ENCODE measurements at places on chromosomes 11 and 22. TPM values are rescaled to one million over a fixed set of nuclear protein-coding genes. Genes with fewer than 3 reads are reported as not detected.
A peak's percentile ranks its signal among the peaks of the same experiment; 100 is the strongest.

Gene UBASH3B
- 22.0 TPM for total RNA-seq

Gene MRGPRE
- total RNA-seq, result not detected

Gene GAB4
- total RNA-seq, result not detected

Gene GPR152
- total RNA-seq, result not detected

Gene C22orf31
- total RNA-seq, result not detected

Gene POU2AF1
- 1.1 TPM for total RNA-seq

Gene FOLR1
- total RNA-seq, result 65.9 TPM

- H3K27me3 ChIP-seq, result no peaks in the 10 kb centered on the region
- H3K4me1 ChIP-seq, result no peaks in the 10 kb centered on the region
- DNase-seq, result no peak
- H3K27ac ChIP-seq, result no peak overlapping the region
- H3K36me3 ChIP-seq, result no peaks in the 10 kb centered on the region
These were observed 14.6 kb upstream of the CCDC188 start for GRCh38 chr22:20165421-20165820.

- no peaks in the 10 kb centered on the region for H3K36me3 ChIP-seq
- H3K27ac ChIP-seq, result no peak overlapping the region
- no peak for DNase-seq
- 0 out of 2 replicates have a peak, but pooled peaks cover 6% of the 10 kb centered on the region for H3K4me1 ChIP-seq
- H3K27me3 ChIP-seq, result no peaks in the 10 kb centered on the region
- no peak overlapping the region for H3K4me3 ChIP-seq
These were observed 4.7 kb upstream of the PCF11 start for GRCh38 chr11:83152264-83152663.

DNA sequence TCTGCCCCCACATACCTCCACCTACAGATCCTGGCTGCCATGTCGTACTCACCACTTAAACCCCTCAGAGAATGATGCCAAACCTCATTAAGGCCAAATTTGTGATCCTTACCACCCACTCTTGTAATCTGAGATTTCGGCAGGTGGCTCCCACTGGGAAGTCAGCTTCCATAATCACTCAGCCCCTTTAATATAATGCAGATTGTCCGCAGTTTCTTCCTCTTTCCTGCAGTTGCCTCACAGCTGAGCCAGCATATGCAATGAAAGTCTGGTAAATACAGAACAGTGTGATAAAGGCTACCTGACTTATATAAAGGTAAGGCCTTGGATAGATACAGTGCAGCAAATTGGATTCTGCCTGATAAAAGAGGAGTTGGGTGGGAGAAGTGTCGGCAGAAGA lies 515.2 kb upstream of the TENM4 start:
- no peak overlapping the region for H3K4me3 ChIP-seq
- H3K36me3 ChIP-seq, result no peaks in the 10 kb centered on the region
- no peaks in the 10 kb centered on the region for H3K4me1 ChIP-seq
- no peak overlapping the region for H3K27ac ChIP-seq

- DNase-seq, result peak; percentile 88
- no peaks in the 10 kb centered on the region for H3K27me3 ChIP-seq
- H3K4me3 ChIP-seq, result peak overlapping the region; percentile 88
- peak overlapping the region; percentile 97 for H3K27ac ChIP-seq
These were observed 1.1 kb upstream of the ATG16L2 start for GRCh38 chr11:72812967-72813739.

DNA sequence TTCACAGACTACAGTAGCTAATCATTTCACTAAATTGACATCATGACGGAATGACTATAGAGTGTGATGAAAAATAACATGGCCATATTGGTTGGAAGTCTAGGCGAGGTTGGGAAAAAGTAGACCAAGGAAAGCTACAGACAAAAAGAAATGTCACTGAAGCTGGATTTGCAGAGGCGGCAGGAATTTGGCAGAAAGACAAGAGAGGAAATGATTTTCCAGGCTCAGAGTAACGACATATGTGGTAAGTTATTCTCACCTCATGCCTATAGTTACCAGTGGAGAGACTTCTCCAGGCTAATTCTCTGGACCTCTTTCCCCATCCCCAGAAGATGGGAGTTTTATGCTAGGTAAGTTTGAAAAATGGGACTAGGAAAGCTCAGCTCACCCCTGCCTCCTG lies 1005.8 kb upstream of the CCDC90B start:
- DNase-seq, result no peak
- H3K4me3 ChIP-seq, result no peak overlapping the region
- H3K27me3 ChIP-seq, result no peaks in the 10 kb centered on the region
- H3K27ac ChIP-seq, result no peak overlapping the region

DNA sequence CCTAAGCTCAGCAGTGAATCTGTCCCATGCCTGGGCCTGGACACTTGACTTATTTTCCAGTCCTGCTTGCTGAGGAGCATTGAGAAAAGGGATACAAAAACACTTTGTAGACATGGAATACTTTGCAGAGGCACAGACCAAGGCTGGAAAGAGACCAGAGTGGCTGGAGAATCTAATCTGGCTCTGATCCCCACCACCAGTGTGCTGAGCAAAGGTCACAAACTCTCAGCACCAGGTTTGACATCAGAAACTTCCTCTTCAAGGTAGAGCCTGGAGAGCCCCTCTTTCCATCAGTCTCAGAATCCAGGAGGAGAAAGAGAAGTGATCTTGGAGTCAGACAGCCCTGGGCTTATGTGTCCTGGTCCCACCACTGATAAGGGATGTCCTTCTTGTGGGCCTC lies 53.5 kb downstream of the ISX start:
- no peaks in the 10 kb centered on the region for H3K36me3 ChIP-seq
- H3K4me3 ChIP-seq, result no peak overlapping the region
- H3K27me3 ChIP-seq, result no peaks in the 10 kb centered on the region
- DNase-seq, result no peak
- H3K27ac ChIP-seq, result no peak overlapping the region
- H3K4me1 ChIP-seq, result no peaks in the 10 kb centered on the region

DNA sequence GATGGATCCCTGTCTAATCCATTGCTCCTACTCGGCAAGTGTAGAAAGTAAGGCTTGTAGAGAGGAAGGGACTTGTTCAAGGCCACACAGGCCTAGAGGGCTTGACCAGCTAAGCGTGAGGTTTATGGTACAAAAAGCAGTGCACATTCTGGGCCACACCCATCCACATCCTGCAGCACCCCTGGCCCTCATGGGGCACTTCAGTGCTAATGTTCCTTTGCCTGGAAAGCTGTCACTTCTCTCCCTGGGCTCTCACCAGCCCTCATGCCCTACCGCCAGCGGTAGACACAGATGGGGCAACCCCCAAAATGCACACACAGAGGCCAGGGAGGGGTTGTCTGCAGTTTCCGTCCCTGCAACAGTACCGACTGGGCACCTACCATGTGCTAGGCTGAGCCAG lies 7.1 kb upstream of the MGAT3 start:
- no peak overlapping the region for H3K4me3 ChIP-seq
- H3K36me3 ChIP-seq, result no peaks in the 10 kb centered on the region
- no peak for DNase-seq
- H3K27ac ChIP-seq, result peak overlapping the region; percentile 36
- H3K4me1 ChIP-seq, result peaks cover 43% of the 10 kb centered on the region

DNA sequence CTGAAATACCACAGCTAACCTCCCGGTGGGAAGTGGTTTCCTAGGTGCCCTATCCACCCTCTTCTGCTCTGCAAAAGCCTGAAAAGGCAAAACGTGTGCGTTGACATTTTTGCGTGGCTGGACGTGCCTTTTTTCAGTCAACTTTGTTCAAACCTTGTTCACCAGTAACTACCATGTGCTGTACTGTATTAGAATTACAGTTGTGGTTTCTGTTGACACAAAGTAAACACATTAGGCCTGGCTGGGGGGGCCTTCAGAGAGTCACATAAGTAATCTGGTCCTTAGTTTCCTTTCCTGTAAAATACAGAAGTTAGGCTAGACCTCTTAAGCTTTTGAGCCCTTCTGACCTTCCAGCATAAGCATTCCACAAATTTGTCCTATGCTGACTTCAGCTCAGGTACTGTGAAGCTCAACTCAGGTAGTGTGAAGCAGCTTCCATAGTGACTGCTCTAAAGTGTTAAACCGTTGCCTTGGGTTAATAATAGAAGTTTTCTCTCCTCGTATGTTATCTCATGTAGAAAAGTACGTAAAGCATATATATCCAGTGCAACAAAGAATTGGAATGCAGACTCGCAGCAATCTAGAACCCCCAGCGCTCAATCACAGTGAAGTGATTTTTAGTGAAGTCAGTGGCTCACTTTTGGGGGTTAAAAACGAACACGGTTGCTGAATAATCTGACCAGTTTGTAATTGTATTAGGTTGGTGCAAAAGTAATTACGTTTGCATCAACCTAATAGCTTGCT lies 1.8 kb downstream of the EWSR1 start:
- H3K4me3 ChIP-seq, result peak overlapping the region; percentile 76
- H3K27me3 ChIP-seq, result no peaks in the 10 kb centered on the region
- DNase-seq, result no peak
- peak overlapping the region; percentile 100 for H3K27ac ChIP-seq

DNA sequence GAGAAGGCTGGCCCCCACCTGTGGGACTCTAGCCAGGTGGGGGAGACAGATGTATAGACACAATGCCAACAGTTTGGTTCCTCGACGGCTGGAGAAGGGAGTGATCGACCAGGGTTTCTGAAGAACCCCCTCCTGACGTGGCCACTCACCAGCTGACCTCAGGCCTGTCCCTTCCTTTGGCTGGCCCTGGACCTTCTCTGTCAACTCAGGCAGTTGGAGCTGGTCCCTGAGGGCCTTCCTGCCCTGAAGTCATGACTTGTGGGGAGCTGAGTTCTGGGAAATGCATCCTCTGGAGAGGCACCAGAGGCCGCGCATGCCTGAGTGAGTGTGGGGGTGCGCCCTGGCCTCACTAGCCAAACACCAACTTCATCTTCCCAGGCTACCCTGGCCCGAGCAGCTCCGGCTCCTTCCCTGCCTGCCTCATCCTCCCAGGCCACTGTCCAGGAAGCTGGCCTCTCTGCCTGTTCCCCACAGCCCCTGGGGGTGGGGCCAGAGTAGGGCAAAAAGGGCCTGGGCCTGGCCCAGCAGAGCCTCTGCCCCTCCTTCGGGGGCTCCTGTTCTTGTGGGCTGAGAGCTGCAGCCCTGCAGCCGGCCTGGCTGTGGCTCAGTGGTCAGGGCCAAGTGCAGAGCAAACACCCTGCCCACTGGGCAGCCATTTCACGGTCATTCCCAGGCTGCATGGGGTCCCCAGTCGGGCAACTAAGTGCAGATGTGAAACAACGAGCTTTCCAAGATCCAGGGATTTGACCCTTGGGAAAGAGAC lies 23.6 kb downstream of the TXN2 start:
- H3K4me3 ChIP-seq, result no peak overlapping the region
- H3K36me3 ChIP-seq, result no peaks in the 10 kb centered on the region
- H3K27me3 ChIP-seq, result no peaks in the 10 kb centered on the region
- no peak for DNase-seq
- H3K27ac ChIP-seq, result peak overlapping the region; percentile 91
- H3K4me1 ChIP-seq, result peaks cover 62% of the 10 kb centered on the region

DNA sequence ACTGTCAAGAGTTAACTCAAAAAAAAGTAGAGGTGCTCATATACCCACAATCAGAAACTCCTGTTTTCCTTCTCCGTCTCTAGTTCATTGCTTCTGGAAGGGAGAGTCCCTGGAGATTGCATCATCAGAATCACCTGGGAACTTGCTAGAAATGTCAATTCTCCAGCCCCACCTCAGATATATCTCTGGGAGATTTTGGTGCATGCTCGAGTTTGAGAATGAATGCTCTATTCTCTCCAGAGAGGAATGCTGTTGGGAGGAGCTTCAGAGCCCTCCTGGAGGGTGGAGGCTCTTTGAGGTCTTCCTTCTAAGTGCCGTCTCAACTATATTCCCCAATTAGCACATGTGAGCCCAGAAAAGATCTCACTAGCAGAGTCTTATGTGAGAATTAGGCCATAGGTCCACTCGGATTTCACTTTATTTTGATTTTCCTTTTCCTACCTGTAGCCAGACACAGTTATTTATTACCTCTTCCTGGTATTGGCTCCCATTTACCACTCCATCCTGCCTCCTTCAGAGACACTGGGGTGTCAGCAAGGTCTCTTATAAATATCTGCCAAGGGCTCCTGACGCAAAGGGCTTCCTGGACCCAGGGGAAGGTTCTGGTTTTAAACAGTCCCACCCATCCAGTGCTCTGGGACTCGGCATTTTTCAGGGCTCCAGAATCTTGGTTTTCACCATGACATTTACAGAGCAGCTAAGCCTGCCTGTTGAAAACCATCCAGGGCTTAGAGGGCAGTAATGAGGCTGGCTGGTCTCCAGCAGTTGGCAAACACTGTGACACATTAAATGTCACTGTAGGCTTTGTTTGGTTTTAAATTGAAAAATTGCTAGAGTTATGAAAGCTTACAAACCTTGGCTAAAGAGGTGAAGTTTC lies 136.2 kb downstream of the CD44 start:
- no peaks in the 10 kb centered on the region for H3K36me3 ChIP-seq
- H3K4me1 ChIP-seq, result no peaks in the 10 kb centered on the region
- no peak for DNase-seq
- no peak overlapping the region for H3K4me3 ChIP-seq
- no peaks in the 10 kb centered on the region for H3K27me3 ChIP-seq
- H3K27ac ChIP-seq, result no peak overlapping the region

DNA sequence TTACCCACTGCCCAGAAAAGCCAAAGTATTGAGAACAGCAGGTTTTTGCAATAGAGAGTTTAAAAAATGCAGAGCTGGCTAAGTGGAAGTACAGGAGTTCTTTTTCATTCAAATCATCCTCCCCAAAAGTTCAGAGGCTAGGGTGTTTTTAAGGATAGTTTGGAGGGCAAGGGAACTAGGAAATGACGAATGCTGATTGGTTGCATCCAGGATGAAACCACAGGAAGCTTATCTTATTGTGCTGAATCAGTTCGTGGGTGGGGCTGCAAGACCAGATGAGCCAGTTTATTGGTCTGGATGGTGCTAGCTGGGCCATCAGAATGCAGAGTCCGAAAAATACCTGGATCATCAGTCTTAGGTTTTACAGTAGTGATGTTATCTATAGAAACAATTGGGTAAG lies 1427.1 kb downstream of the LRRC4C start:
- H3K36me3 ChIP-seq, result no peaks in the 10 kb centered on the region
- H3K4me1 ChIP-seq, result peaks cover 41% of the 10 kb centered on the region
- no peak overlapping the region for H3K27ac ChIP-seq
- DNase-seq, result no peak
- H3K4me3 ChIP-seq, result no peak overlapping the region

DNA sequence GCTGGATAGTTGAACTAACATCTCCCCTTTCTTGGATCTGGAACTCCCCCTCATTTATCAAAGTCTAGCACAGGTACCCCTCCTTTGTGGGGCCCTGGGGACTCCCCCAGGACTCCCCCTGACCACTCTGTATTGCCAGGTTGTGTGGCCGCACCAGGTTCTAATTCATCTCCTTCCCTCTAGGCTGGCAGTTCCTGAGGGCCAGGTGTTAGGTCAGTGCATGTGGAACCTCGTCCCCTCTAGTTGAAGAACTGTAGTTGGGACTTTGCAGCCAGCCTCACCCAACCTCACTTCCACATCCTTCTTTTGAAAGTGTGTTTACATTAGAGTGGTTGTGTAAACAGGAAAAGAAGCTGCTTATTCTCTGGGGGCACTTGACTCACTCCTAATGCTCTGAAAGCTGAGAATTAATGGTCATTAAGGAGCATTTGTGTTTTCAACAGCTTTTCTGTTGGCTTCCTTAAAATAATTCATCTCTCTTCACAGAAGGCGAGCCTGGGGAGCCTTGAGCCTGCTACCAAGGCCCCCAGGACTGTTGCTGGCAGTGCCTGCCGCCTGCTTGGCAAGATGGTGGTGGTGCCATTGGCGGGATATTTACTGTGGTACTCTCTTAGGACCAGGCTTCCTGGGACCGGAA lies 11.8 kb downstream of the UPB1 start:
- DNase-seq, result no peak
- H3K4me1 ChIP-seq, result peaks cover 89% of the 10 kb centered on the region
- H3K4me3 ChIP-seq, result no peak overlapping the region
- H3K36me3 ChIP-seq, result no peaks in the 10 kb centered on the region

GRCh38 chr11:132848336-132848735 lies 684.0 kb downstream of the OPCML start:
- DNase-seq, result no peak
- H3K4me3 ChIP-seq, result no peak overlapping the region
- H3K27ac ChIP-seq, result no peak overlapping the region
- no peaks in the 10 kb centered on the region for H3K4me1 ChIP-seq
- no peaks in the 10 kb centered on the region for H3K27me3 ChIP-seq
